Stimulated activated CD4-positive, alpha-beta T cell treated with anti-CD3 and anti-CD28 coated beads, Interleukin-4, amount 100 ng/mL, for 1 hour (primary cell): ENCODE measurements at places on chromosomes 12 and 14.

GRCh38 chr12:124684971-124685688 lies 117.7 kb upstream of the NCOR2 start:
- no peak for DNase-seq

DNA sequence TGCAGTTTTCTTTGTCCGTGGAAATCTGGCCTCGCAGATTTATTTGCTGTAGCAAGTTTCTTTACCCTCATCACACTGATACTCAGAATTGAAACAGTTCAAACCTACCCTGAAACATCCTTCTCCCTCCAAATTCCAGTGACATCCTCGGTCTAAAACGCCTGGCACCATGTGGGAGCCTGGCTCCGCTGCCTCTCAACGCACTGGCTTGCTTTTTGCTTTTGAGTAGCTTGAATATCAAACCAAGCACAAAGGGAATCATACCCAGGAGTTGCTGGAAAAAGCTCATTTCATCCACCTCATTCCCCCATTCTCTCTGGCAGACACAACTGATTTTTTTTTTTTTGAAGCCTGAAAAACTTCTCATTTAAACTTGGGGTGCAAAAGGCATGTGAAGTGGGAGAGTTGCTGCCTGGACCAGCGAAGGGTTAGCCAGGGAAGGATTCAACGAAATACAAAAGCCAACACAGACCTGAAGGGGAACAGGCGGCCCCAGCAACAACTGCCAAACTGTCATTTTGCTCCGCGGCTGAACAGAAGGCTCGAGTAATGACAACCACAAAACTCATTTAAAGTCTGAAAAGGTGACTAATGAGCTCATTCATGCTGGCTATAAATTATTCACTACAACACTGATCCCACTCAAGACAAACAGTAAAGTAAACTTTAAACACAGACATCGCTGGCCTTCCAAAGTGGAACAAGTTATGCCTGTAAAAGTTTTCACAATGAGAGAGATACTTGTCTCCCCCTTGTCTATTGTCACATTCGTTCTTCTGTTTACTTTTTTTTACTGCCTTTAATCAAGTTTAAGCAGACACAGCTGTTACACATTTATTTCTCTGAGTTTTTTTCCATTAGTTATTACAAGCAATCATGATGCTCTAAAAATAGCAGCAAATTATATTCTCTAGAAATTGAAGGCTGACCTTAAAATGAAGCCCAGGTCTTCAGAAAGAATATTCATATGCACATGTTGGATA lies 12.5 kb upstream of the FOXN3 start:
- peak; percentile 59 for DNase-seq

GRCh38 chr12:108268397-108268796 lies 70.7 kb downstream of the CMKLR1 start:
- DNase-seq = no peak

DNA sequence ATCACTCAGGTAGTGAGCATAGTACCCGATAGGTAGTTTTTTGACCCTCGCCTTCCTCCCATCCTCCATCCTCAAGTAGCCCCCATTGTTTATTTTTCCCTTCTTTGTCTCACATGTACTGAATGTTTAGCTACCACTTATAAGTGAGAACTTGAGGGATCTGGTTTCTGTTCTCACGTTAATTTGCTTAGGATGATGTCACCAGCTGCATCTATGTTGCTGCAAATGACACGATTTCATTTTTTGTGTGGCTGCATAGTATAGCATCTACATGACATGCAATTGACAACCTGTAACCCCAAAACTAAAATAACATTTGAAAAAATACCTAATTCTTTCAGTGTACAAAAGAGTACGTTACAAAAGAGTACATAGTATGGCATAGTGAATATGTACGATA lies 254.0 kb upstream of the NOVA1 start:
- no peak for DNase-seq

DNA sequence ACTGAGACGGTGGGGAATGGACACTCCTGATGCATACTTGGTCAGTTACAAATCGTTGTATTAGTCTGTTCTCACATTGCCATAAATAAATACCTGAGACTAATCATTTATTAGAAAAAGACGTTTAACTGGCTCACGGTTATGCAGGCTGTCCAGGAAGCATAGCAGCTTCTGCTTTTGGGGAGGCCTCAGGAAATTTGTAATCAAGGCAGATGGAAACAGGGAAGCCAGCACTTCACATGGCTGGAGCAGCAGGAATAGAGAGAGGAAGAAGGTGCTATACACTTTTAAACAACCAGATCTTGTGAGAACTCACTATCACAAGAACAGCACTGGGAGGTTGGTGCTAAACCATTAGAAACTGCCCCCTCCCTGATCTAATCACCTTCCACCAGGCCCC lies 418.2 kb downstream of the FLRT2 start:
- no peak for DNase-seq

DNA sequence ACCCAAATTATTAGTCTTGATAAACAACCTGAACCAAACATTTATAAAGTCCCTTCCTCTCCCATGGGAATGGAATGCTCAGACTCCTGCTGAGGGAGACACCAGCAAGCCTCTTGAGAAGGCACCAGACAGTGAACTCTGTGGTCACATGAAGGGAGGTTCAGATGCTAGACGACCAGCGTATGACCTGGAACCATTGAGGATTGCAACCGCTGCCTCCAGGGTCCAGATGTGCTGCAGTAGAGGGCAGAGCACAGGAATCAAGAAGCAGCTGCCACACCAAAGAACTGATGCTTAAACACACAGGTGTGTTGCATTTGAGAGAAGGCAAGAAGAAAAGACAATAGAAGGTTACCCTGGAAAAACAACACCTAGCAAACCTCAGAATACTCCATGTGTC lies 592.4 kb downstream of the AACS start:
- no peak for DNase-seq

DNA sequence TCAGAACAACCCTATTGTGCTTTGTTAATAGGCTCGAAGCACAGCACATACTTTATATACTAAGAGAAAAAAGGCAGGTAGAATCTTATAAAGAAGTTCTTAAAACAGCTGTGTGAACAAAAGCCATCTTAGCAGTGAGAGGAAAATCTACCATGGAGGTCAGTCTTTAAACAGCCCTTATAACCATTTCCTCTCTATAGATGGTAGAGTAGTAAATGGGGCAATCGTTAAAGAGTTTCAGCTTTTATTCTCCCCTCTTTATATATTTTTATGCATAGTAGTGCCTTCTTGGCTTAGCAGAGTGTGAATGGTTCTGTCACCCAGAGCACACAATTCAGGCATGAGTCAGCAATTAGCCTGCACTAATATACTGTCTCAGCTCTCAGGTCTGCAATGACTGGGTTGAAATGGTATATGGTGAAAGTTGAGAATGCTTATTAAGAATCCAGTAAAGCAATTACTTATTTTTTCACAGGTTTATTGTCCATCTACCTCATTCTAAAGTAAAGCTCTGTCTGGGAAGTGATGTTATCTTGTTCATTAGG lies 305.0 kb downstream of the NELL2 start:
- DNase-seq = no peak

DNA sequence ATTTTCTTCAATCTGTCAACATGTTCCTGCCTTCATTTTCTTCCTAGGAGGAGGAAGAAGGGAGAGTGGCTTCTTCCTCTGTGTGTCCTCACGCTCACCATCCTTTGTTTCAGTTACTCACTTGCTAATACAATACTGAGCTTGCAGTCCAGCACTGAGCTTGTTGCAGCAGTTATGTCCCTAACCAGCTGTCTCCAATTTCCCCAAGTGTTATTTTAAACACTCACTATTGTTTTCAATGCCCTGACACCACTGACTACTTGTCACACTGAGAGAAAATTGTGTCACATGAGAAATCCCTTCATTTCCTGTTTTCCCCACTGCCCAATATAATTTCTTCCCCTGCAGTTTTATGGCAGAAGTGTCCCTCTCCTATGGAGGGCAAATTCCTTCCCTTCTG lies 53.4 kb downstream of the HSD17B6 start:
- DNase-seq = no peak

DNA sequence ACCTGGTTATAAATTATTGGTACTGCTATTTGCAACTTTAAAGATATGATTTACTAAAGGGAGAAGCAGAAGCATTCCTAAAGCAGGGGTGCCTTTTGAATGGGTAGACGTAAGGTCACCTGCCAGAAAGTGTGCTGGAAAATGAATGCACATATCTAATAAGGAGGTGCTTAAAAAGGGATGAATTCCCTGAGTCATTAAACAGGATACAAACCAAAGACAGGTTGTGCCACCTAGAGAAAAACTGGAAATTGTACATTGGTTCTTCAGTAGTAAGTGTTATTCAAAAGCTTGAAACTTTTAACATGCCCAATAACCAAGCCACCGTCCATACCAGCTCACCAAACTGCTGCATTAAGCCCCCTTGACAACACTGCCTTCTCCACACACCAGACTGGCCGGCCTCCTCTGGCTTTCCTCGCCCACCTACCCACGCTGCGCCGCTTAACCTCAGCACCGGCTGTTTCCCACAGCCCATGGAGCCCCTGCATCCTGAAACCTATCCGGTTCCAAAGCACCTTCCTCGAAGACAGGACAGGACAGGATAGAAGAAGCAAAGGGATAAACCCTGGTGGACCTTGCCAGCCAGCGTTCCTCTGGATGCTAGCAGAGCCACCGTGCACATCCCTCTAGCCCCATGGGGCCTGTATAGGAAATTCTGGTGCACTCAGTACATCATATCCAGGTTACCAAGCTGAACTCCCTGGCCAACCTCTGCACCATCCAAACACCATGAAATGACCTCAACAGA lies 201.5 kb upstream of the CAND1 start:
- DNase-seq = no peak

GRCh38 chr12:122106843-122107242 lies 28.3 kb downstream of the MLXIP start:
- no peak for DNase-seq

DNA sequence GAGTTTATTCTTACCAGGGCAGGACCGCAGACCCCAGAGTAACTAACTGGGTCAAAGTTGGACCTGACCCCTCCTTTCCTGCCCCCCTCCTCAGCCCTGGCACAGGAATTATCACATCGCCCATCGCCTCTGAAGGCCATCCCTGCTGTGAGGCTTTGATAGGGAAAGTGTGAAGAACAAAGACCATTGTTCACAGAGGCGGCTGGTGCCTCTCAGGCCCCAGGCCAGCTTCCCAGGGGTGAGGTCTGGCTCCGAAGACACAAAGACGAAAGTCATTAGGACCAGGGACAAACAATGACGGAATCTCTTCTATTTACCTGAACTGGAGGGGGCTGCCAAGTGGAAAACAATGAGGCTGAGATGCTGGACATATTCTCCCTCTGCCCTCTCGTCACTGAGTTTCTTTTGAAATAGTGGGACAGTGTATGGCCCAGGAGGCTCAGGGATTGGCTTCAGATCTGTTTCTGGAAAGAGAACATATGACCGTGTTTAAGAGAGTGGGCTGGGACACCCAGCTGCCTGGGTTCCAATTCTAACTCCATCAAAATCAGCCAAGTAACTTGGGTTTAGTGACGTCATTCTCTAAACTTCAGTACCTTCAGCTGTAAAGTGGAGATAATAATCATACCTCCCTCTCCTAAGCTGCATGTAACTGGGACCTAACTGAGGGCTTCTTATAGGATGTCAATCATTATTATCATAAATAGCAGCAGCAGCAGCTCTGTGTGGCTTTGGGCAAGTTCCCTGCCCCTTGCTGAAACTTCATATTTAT lies 769.4 kb downstream of the MED13L start:
- DNase-seq = no peak

GRCh38 chr14:68692216-68692615 lies 100.7 kb downstream of the ZFP36L1 start:
- no peak for DNase-seq

- no peak for DNase-seq
These were observed 78.4 kb downstream of the DAD1 start for GRCh38 chr14:22510527-22511110.

DNA sequence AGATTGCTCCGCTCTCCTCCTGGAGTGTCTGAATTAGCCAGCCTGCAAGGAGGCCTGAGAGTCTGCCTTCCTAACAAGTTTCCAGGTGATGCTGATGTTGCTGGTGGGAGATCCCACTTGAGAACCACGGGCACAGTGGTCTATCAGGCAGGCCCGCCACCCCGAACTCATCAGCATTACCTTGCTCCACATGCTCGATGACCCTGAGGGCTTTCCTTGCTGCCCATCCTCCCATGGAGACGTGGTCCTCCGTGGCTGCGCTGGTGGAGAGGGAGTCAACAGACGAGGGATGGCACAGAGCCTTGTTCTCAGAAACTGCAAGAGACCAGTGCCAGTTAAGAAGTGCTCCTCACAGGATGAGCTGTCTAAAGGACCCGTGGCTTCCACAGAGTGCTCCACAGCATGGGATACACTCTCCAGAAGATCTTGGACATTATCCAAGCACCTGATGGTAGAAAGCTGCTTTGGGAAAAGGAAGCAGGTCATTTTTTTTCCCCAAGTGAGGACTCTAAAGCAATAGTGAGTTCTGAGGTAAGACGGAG lies 18.3 kb downstream of the HAL start:
- no peak for DNase-seq

DNA sequence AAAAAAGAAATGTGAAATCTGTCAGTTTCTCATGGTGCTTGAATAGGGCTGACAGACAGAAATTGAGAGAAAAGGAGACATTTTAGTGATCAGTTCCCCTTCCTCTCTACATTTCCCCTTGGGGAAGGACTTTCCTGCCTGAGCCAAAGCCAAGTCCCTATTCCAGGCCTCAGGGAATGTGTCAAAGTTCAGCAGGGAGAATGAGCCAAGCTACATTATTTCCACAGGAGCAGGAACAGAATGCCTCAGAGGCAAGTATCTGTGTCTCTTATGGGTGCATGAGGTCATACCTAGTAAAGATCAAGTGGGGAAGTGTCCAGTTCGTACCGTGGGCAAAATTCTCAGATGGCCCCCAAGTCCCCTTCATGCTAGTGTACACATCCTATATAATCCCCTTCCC lies 68.6 kb downstream of the IQSEC3 start:
- DNase-seq = no peak

- no peak for DNase-seq
These were observed 250.2 kb downstream of the GPHN start for GRCh38 chr14:66758031-66758613.

DNA sequence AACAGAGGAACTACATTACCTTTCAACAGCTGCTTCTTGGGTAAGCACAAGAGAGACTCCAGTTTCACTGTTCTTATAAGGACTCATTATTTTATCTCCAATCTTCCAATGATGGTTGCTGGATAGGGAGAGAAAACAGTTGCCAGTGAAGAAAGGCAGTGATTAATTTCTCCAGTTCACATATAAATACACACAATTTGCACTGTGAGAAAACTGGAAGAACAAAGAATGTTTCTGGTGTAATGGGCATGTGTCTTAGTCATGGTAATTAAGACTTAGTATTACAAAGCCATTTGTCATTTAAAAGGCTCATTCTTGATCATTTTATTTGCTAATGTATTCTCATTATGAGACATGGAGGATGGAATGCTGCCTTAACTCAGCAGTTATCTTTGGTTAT lies 78.0 kb upstream of the FAR2 start:
- no peak for DNase-seq

DNA sequence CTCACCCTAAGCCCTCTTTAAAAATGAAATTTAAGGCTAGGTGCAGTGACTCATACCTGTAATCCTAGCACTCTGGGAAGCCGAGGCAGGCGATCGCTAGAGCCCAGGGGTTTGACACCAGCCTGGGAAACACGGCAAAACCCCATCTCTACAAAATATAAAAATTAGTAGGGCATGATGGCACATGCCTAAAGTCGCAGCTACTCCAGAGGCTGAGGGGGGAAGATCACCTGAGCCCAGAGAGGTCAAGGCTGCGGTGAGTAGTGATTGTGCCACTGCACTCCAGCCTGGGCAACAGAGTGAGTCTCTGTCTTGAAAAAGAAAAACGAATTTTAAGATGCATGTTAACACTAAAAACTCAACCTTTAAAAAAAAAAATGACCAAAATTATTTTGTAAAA lies 12.7 kb downstream of the GNPNAT1 start:
- DNase-seq = no peak

GRCh38 chr12:106845902-106846301 lies 71.4 kb downstream of the RIC8B start:
- no peak for DNase-seq

- no peak for DNase-seq
These were observed 44.2 kb downstream of the SLC6A12 start for GRCh38 chr12:169528-170370.
